ENCODE measurements at places on chromosomes 7 and 10. TPM values are rescaled to one million over a fixed set of nuclear protein-coding genes. Genes with fewer than 3 reads are reported as not detected.

The TMEM140 gene
- total RNA-seq: 6.6 TPM

DNA sequence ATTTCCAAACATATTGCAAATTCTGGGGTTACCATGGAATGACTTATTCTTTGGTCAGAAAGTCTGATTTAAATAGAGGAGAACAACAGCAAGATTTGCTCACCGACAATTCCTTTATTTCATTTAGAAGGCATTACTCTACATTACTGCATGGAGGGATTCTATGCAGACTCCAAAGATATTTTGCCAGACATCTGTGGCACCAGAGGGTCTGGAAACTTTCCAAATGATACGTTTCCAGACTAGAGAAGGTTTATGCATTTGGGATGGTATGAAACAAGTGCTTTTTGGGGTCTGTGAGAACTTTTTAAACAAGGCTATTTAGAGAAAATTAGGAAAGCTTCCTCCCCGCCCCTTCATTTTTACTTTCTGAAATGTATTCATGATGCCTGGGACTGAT lies 125.3 kb downstream of the SAMD9 start:
- no peak for DNase-seq

The ZPBP gene
- total RNA-seq: not detected

DNA sequence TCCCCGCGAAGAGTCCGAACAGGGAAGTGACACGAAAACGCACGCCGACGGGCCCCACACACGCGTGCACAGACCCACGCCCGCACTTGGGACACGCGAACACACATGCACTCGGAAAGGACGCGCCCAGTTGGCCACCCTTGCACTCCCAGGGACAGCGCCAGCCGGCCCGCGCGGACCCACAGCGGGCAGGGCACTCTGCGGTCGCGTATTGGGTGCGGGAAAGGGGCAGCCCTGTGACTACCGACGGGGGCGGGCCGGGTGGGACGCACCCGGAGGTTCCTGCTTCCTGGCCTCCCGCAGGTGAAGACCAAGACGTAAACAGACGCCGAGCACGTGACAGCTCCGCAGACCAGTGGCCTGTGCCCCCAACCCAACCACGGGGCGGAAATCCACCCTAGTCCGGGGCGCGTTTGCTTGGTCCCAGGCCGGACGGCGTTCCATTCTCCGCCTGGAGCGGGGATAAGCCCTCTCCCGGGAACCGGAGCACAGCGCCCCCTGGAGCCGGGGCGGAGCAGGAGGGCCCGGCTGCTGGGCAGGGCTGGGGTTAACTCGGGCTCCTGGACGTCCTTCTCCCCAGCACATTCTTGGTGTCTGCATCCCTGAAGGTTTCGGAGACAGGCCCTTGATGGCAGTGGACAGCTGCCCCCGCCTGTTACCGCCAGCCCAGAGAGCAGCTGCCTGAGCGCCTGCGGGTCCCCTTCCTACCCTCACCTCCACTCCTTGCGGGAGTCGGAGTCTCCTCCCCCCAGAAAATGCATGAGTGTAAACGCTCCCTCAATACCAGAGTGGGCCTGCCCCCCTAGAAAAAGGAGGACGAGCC lies 2.0 kb upstream of the LZTS2 start:
- peak; percentile 63 for DNase-seq

The CASTOR2 gene
- 1.7 TPM for total RNA-seq

DNA sequence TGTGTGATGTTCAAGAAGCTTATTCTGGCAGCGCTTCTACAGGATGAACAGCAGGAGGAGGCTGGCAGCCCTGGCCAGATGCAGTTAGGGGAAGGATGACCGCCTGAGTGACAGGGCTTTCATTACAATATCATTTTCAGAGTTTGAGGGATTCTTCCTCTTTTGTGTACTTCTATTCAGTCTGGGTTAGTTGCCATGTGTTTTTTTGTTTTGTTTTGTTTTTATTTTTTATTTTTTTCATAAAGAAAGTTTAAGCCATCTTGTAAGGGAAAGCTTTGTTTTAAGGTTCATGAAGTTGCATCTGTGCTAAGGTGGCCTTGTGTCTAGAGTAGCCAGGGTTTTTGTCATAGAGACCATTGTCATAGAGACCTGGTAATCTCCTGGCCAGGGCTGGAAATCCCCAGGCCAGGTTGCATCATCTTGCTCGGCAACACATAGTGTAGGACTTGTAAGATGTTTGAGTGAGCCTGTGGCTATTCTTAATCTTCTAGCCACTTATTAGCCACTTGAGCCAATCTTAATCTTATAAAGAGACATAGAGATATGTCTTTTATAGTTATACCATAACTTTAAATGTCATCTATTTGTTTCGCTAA lies 230.5 kb upstream of the TMEM229A start:
- DNase-seq: no peak

The TMEM176B gene
- 0.24 TPM for total RNA-seq

DNA sequence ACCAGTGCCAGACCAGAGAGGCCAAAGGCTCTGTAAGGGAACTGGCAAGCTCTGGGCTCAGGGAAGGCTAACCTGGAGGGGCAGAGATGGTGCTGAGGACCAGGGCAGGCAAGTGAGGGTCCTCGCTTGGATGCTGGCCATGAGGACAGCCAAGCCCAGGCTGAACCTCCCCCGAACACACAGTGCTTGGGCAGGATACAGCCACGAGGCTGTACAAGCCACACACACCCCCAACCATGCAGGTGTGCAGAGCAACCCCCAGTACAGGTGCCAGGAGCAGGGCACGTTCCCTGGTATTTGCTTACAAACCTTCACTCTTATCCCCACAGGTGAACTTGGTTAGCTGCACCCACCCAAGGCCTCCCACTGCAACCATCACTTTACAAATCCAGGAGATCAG lies 185.7 kb downstream of the GRID1 start:
- DNase-seq: no peak

- DNase-seq: no peak
These were observed 136.3 kb upstream of the TMEM72 start for GRCh38 chr10:44774676-44775401.

- DNase-seq: no peak
These were observed 152.0 kb downstream of the HDAC9 start for GRCh38 chr7:18647582-18647981.

The NPTX2 gene
- total RNA-seq: not detected

GRCh38 chr7:151740081-151740851 lies 136.6 kb downstream of the PRKAG2 start:
- no peak for DNase-seq

DNA sequence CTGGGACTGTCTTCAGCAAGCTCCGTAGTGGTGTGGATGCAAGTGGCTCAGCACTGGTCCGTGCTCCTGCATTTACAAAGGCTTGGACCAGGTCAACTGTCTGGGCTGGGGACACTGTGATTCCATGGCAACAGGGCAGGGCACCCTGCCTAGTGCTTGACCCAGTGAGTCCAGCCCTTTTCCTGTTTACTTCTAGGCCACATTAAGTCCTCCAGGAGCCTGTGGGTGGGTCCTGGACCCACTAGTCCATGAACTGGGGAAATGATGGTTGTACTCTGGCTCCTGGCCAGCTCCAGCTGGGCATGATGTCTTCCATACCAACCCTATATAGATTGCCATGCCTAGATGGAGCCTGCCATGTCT lies 152.0 kb downstream of the RPS24 start:
- no peak for DNase-seq

DNA sequence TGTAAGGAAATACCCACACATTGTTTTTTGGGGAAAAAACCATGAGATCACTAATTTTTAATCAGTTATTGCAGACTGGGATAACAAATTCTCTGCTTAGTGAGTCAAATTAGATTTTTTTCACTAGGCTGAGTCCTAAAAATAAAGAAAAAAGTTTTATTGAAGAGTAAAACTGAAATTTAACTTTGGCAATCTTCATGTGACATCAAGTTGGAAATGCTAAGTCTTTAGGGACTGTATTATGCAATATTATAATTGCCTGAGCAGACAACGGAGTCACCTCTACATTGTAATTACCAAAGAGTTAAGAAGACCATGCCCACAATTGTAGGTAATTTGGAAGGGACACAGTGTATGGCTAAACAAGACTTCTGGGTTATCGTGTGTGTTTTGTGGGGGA lies 2.2 kb upstream of the CLEC5A start:
- no peak for DNase-seq

GRCh38 chr10:79003183-79004100 lies 65.3 kb upstream of the ZMIZ1 start:
- DNase-seq: no peak

- no peak for DNase-seq
These were observed 132.7 kb downstream of the ARID5B start for GRCh38 chr10:62034096-62034640.

The AZGP1 gene
- 0.46 TPM for total RNA-seq

DNA sequence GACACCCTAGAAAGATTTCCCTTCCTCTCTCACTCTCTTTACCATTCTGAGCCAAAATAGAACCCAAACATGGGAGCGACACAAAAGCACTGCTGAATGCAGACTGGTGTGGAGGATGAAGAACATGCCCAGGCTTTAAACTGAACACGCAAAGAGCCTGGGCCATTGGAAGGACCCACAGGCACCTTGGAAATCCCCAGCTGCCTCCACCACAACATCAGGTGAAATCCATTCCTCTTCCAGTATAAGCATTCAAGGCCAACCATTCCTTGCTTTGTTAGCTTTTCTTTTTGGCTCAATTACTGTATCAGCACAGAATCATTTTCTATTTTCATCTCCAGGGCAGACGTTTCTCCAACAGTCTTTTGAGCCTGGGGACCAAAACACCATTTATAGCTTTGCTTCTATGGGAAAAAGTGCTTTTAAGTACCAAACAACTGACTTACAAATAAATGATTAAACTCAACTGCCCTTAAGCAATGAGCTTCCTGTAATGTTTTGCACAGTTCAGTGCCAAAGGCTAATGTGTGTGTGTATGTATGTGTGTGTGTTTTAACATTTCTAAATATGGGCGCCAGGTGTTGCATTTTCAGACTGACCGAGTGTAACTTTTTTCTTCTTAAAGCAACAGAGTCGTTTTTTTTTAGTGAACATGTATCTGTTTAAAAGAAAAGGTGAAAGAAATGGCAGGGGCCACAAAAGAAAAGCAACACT lies 16.2 kb upstream of the BLNK start:
- DNase-seq: no peak

The RP9 gene
- 30.9 TPM for total RNA-seq

The PPP1R17 gene
- total RNA-seq: not detected

The ZNF239 gene
- total RNA-seq: 8.9 TPM

The UTF1 gene
- not detected for total RNA-seq

GRCh38 chr10:17101257-17101909 lies 28.2 kb downstream of the CUBN start:
- no peak for DNase-seq

DNA sequence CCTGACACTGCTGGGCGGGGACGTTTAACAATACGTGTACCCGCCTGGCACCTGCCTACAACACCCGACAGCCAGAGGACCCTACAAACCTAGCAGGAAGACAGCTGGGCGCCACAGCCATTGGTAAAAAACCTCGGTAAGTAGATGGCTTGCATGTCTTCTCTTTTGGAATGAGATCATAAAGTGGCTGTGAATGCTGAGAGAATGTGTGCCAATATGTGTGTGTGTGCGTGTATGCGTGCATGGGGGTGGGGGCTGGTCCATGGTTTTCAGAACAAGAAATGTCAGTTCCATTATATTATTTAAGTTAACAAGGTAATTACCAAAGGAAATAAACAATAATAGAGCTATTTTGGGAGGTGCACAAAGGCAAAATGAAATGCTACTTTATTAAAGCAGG lies 39.2 kb downstream of the PAPOLB start:
- DNase-seq: no peak

- no peak for DNase-seq
These were observed 1.1 kb upstream of the STK32C start for GRCh38 chr10:132308587-132309470.

The SPDYE9 gene
- not detected for total RNA-seq

DNA sequence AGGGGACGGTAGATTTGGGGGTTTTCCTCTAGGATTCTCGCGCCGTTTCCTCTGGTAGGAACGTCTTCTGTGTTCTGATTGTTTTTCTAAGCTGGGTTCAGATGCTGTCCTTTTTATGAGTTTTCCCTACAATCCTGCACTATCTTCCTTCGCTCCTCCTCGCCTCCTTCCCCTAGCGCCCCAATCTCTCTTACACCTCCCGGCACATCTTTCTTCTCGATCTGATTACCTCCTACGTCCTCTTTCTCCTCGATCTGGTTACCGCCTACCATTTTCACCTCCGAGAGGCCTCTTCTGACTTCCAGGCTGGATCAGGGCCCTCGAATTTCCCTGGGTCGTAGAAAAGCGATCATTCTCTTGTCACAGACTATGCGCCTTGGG lies 413 bp downstream of the BUD31 start:
- DNase-seq: no peak

DNA sequence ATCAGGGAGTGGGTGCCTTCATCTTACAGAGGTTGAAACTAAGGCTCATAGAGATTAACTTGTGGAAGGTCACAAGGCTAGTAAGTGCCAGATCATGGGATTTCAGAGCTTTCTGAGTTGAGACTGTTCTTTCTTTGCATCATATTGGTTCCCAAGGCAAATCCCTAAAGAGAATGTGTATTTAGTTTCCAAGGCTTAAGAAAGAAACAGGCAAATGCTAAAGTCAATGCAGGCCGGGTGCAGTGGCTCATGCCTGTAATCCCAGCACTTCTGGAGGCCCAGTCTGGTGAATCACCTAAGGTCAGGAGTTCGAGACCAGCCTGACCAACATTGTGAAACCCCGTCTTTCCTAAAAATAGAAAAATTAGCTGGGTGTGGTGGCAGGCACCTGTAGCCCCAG lies 19.8 kb downstream of the CDK1 start:
- no peak for DNase-seq

GRCh38 chr7:770741-771166 lies 43.7 kb upstream of the PRKAR1B start:
- DNase-seq: no peak

DNA sequence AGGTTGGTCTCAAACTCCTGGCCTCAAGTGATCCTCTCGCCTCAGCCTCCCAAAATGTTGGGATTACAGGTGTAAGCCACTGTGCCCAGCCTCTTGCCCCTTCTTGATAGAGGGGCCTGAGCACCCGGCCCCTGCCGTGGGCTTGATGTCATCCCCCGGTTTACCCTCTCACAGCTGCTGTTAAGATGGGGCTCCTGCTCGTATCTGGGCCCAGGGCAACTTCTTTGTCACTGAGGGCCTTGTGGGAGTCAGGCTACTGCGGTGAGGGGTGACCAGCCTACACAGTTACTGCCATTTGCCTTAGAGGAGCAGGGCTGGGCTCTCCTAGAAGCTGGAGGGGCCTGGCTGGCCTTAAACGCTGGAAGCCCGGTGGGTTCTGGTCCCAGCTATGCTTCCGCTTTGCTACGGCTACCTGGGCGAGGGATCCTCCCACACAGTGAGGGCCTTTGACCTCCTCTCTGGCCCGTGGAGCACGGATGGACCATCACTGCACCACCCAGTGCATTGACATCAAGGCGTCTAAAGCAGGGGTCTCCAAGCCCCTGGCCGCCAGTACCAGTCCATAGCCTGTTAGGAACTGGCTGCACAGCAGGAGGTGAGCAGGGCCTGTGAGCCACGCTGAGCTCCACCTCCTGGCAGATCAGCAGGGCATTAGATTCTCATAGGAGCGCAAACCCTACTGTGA lies 1.1 kb upstream of the TMEM130 start:
- DNase-seq: no peak

DNA sequence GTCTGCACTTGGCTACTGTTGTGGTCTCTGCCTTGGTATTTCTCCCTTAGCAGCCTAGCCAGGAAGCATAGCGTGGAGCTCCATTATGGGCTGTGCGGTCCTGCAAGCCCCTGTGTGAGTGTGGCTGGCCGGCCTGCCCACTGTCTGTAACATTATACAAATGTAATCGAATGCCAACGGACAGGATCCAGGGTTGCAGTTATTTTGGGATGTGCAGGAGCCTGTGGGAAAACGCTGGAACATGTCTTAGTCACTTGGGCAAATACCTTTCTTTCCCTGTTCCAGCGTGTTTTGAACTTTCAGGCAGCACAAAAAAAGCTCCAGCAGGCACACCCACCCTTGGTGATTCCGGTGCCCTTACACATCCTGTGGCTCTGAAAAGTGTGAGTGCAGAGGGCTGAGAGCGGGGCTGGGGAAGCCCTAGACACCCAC lies 29.5 kb downstream of the BAG3 start:
- DNase-seq: no peak

The TMEM225B gene
- total RNA-seq: not detected

Data from activated T-cell treated with anti-CD3 and anti-CD28 coated beads, Interleukin-2, amount 50 U/mL, for 4 hours (primary cell).